ENCODE measurements at places on chromosomes 12 and 14.

GRCh38 chr12:64610079-64610659 is at the start of gene RASSF3:
RASSF3 (plus strand) TSS chr12:64610495; CDS start chr12:64610633, 138 bp downstream.
- no peak for DNase-seq

DNA sequence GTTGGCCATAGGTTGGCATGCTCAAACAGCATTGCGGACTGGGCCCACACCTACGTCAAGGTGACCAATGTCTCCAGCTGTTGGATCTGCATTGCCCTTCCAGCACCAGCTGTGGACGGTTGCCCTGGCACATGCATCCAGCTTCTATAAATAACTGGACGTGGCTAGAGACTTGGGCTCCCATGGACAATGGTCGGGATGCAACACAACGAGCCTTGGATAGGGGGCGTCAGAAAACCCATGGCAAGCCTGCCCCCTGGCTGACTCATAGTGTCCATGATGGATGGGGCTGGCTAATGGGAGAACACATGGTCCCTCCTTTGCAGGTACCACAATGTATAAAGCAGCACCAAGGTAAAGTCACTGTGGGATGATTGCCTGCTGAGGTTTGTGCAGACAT is 331.6 kb upstream of the FAR2 start:
- no peak for DNase-seq

GRCh38 chr14:27008187-27008586 is 410.4 kb upstream of the NOVA1 start:
- no peak for DNase-seq

GRCh38 chr12:96989916-96990315 is 82.9 kb downstream of the NEDD1 start:
- no peak for DNase-seq

DNA sequence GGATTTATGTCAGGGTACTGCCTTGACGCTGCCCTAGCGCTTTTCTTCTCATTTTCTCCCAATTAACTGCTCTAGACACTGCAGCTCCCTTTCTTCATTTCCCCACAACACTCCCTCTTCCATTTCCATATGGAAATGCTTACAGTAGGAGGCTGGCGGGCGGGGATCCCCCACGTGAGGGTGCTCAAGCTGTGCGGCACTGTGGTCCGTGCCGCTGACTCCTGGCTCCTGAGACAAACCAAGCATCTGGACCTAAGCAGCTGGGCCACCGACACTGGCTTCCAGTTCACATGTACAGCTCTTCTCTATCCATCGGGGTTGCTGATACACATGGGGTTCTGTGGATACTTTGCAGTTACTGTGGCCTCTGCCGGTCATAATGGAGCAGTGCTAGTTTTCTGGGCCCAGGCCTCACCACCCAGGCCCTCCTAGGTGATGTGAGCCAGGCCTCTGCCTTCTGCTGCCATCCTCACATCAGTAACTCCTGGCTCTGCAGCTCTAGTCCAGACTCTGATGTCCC is 20.2 kb downstream of the TCHP start:
- DNase-seq = no peak

DNA sequence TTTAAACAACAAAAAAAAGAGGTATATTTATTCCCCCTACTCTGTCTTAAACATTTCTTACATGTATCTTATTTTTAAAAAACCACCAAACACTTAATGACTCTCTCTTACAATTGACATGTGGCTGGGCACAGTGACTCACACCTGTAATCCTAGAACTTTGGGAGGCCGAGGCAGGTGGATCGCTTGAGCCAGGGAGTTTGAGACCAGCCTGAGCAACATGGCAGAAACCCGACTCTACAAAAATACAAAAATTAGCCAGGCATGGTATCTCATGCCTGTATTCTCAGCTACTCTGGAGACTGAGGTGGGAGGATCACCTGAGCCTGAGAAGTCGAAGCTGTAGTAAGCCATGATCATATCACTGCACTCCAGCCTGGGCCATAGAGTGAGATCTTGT is 16.0 kb downstream of the SLC41A2 start:
- no peak for DNase-seq

GRCh38 chr12:92108651-92109050 is 37.0 kb downstream of the BTG1 start:
- DNase-seq = peak; percentile 41

GRCh38 chr12:6082613-6083012 is 41.9 kb downstream of the VWF start:
- no peak for DNase-seq

DNA sequence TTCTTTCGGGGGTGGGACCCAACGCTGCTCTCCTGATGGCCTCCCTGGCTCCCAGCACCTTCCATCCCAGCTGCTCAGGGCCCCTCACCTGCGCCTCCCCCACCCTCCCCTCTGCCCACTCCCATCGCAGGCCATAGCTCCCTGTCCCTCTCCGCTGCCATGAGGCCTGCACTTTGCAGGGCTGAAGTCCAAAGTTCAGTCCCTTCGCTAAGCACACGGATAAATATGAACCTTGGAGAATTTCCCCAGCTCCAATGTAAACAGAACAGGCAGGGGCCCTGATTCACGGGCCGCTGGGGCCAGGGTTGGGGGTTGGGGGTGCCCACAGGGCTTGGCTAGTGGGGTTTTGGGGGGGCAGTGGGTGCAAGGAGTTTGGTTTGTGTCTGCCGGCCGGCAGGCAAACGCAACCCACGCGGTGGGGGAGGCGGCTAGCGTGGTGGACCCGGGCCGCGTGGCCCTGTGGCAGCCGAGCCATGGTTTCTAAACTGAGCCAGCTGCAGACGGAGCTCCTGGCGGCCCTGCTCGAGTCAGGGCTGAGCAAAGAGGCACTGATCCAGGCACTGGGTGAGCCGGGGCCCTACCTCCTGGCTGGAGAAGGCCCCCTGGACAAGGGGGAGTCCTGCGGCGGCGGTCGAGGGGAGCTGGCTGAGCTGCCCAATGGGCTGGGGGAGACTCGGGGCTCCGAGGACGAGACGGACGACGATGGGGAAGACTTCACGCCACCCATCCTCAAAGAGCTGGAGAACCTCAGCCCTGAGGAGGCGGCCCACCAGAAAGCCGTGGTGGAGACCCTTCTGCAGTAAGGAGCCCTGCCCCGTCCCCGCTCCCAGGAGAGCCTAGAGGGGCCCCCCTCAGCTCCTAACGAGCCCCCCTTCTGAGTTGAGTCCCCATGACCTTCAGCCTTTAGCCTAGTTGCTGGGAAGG is at the start of gene HNF1A:
Gene HNF1A, plus strand, starts transcription at position 248 of the 924 bp plus-strand sequence. Its CDS starts 226 bp downstream, at position 474.
- no peak for DNase-seq

- DNase-seq = peak; percentile 8
These were observed 1080.3 kb downstream of the GALC start for GRCh38 chr14:86912709-86913108.

Measured in AG09319 (cell line).